ENCODE measurements at places on chromosomes 5 and 9. TPM values are rescaled to one million over a fixed set of nuclear protein-coding genes. Genes with fewer than 3 reads are reported as not detected.

Gene CCDC180
- 0.66 TPM for total RNA-seq

GRCh38 chr5:55327281-55327680 is 19.5 kb downstream of the MTREX start:
- DNase-seq: no peak
- H3K4me3 ChIP-seq: no peak overlapping the region
- H3K4me1 ChIP-seq: no peaks in the 10 kb centered on the region
- no peak overlapping the region for H3K27ac ChIP-seq
- peaks cover 35% of the 10 kb centered on the region for H3K36me3 ChIP-seq

GRCh38 chr5:15474143-15474719 is 25.7 kb upstream of the FBXL7 start:
- H3K4me1 ChIP-seq: no peaks in the 10 kb centered on the region
- H3K27ac ChIP-seq: no peak overlapping the region
- H3K4me3 ChIP-seq: no peak overlapping the region
- H3K36me3 ChIP-seq: no peaks in the 10 kb centered on the region

DNA sequence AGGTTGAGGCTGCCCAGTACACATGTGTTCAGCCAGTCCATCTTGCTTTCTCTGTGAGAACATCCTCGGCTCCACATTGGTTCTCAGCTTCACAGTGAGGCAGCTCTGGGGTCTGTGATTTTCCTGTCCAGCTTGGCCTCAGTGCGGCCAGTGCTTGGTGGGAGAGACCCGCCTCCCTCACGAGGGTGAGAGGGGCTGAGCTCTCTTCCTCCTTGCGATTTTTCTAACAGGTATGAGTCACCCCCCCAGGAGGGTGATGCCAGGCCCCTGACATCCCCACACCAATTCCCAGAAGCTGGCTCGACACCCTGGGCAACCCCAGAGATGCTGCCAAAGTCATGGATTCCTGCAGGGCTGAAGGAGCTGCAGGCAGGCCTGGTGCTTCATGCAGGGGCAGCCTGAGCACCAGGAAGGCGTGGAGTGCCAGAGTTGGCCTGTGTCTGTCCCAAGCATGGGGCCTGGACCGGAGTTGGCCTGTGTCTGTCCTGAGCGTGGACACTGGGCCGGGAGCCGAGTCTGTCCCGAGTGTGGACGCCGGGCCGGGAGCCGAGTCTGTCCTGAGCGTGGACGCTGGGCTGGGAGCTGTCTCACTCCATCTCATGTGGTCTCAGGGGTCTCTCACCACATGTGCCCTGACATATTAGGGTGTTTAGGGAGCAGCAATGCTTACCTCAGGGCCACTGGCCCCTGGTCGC is 408.6 kb upstream of the IRX4 start:
- H3K27me3 ChIP-seq: no peaks in the 10 kb centered on the region
- no peaks in the 10 kb centered on the region for H3K36me3 ChIP-seq
- no peaks in the 10 kb centered on the region for H3K4me1 ChIP-seq
- DNase-seq: no peak
- H3K27ac ChIP-seq: no peak overlapping the region
- H3K4me3 ChIP-seq: no peak overlapping the region

Gene BNC2
- 0.45 TPM for total RNA-seq

Gene TMC1
- total RNA-seq: 0.75 TPM

Gene RNF208
- 13.7 TPM for total RNA-seq

Gene CER1
- total RNA-seq: 28.8 TPM

DNA sequence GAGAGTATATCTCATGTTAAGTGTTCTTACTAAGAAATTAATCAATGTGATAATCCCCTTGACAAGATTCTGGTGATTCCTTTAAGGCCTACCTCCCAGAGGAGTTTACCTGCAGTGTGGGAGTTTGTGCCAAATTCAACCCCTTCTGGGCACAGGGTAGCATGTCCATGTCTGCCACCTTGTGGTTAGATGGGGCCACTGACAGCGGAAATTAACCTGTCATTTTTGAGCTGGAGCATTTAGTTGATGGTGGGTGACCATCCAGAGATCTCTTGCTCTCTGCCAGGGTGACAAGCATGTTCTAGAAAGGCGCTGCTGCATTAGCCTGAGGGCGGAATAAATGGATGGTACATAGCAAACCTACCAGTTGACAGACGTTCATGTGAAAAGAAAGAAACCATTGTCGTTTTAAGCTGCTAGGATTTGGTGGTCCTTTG is 132.2 kb downstream of the FBXO4 start:
- no peak overlapping the region for H3K4me3 ChIP-seq
- peak; percentile 58 for DNase-seq
- no peaks in the 10 kb centered on the region for H3K4me1 ChIP-seq
- no peaks in the 10 kb centered on the region for H3K36me3 ChIP-seq
- peaks cover 11% of the 10 kb centered on the region for H3K27me3 ChIP-seq

- no peak for DNase-seq
- H3K36me3 ChIP-seq: no peaks in the 10 kb centered on the region
- H3K27me3 ChIP-seq: no peaks in the 10 kb centered on the region
- no peaks in the 10 kb centered on the region for H3K4me1 ChIP-seq
- no peak overlapping the region for H3K27ac ChIP-seq
Measured at GRCh38 chr5:56565644-56566043, 249.7 kb upstream of the MAP3K1 start.

Data from A673 (cell line).